ENCODE measurements at places on chromosomes 12 and 14. TPM values are rescaled to one million over a fixed set of nuclear protein-coding genes. Genes with fewer than 3 reads are reported as not detected.

DNA sequence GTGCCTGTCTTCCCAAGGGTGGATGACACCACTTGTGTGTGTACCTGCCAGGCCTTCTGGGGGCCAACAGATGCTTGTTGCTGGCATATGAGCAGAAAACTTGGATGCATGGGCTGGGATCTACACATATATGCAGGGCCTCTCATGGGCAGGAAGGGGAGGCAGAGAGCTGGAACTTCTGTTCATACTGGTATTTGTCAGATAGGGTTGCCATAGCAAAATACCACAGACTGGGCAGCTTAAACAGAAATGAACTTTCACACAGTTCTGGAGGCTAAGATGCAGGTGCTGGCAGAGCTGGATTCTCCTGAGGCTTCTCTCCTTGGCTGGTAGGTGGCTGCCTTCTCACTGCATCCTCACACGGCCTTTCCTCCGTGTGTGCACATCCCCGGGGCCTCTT, 121.8 kb downstream of the SUDS3 start:
- DNase-seq: no peak

DNA sequence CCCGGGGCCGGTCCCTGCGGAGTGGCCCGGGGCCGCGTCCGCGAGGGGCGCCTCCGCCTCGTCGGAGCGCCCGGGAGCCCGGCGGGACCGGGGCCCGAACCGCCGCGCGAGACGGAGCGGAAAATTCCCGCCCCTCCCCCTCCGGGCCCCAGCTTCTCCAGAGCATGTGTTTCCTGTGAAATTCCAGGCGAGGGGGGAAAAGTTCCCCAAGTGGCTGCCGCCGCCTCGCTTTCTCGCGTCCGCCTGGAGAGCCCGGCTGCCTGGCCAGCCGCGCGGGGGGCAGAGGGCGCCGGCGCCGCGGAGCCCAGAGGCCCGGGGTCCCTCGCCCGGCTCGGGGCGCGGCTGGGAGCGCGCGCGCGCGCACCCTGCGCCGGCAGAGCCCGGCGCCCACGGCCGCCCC, 904 bp downstream of the CACNA1C start:
- DNase-seq: no peak

GRCh38 chr14:73945159-73945670, 4.7 kb downstream of the FAM161B start:
- no peak for DNase-seq

DNA sequence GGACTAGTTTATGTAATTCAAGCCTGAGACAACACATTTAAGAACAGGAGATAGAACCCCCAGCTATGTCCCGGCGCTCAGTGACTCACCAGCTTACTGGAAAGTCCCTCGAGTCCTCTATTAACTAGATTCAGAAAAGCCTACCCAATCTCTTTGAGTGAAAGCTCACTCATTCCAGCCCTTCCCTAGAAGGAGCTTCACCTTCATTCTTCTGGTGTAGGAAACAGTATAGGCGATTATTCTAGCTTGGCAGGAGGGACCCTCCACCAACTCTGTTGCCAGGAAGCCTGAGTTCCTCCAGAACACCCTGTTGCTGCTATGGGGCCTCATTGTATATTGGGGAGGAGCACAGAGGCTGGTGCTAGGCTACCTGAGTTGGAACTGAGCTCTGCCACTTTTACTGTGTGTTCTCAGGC, 57.2 kb upstream of the AEBP2 start:
- DNase-seq: peak; percentile 16

- DNase-seq: no peak
Observed at GRCh38 chr12:32377344-32378055, 21.9 kb upstream of the FGD4 start.

GRCh38 chr12:112998987-112999767, 20.9 kb downstream of the OAS2 start:
- no peak for DNase-seq

GRCh38 chr12:44389038-44389437, 487.1 kb downstream of the NELL2 start:
- DNase-seq: no peak

DNA sequence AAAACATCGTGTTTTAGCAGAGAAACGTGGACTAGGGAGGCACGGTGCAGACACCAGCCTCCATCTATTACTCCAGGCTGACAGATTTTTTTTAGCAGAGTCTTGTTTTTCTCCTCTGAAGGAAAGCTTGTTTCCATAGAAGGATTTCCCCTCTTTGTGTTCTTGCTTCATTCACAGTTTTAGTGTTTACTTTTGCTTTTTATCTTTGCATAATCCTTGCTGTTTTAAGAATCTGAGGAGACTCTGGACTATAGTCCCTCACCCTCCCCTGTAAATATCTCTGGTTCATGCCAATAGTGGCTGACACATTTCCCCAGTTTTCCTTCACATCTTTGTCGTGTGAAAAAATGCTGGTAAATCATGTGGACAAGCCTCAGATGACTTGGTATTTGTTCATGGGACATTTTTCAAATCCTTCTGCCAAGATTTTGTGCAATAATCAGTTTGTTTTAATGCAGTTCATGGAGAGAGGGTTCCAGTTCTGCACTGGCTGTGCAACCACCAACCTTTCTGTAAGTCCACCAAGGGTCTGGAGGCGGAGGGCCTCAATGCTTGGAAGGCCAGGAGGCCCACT, 39.9 kb upstream of the TMCC3 start:
- DNase-seq: no peak

DNA sequence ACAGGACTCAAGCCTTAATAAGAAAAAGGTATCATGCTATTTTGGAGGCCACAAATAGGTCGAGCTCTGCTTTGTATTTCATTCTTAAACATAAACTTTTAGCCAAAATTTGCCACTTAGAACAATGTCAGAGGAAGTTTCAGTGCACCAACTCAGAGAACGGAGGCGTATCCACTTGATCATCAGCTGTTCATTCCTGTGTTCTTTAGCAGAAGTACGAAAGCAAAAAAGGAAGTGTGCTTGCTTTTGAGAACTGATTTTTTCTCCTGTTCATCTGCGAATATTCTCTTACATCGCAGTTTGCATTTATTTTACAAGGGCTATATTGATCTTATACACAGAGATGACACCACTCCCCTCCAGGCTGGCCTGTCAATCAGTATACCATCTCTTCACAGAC, 188.6 kb upstream of the SOX5 start:
- DNase-seq: no peak

DNA sequence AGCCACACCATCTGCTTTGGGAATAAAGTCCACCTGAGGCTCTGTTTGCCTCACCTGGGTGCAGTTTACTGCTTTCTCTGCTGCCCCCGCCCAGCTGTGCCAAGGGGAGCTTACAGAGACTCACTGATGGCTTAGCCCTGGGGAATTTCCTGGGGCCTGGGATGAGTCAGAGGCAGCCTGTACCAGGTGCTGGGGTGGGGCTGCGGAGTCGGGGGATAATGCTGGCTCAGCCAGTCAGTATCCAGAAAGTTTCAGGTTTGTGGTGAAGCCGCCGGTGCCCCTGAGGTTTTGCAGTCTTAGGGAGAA, 22.3 kb downstream of the PLEKHG3 start:
- DNase-seq: peak; percentile 60

GRCh38 chr12:94167071-94167755, 18.8 kb downstream of the PLXNC1 start:
- no peak for DNase-seq

- DNase-seq: no peak
Observed at GRCh38 chr14:84029246-84029645, 1500.7 kb upstream of the FLRT2 start.

DNA sequence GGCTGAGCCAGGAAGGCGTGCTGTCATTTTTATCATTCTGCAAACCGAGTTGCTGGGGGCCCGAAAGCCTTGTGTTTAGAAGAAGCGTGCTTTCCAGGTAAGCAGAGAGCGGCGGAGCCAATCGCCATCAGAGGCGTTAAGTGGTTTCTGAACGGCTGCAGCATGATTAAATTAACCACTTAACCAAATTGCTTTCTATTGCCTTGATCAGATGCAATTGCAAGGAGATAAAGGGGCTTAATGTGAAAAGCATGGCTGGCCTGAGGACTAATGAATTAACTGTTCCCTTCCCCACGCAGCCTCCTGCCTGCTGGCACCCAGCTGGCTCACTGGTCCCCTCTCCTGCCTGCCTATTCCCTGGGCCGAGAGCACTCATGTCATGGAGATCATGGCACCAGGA, 36.6 kb upstream of the CHGA start:
- DNase-seq: no peak

GRCh38 chr12:121939186-121939585, 20.8 kb downstream of the CFAP251 start:
- no peak for DNase-seq

Gene LALBA
- total RNA-seq: not detected

Gene MMAB
- total RNA-seq: 58.0 TPM

Gene ORMDL2
- total RNA-seq: 49.2 TPM

Gene KLRG1
- 3.3 TPM for total RNA-seq

Gene CMTM5
- total RNA-seq: 0.96 TPM

Gene RTL1
- not detected for total RNA-seq

Gene NUP37
- total RNA-seq: 17.6 TPM

Gene KCNC2
- total RNA-seq: not detected

Gene BMAL2
- 6.9 TPM for total RNA-seq

Measured in upper lobe of right lung (tissue), 1 donor.